ENCODE measurements at places on chromosomes 3 and 15.

- no peak for DNase-seq
These were observed 100.2 kb downstream of the C3orf70 start for GRCh38 chr3:185052631-185053030.

- DNase-seq: peak; percentile 10
These were observed 31.7 kb downstream of the CSNK1G1 start for GRCh38 chr15:64324165-64324877.

DNA sequence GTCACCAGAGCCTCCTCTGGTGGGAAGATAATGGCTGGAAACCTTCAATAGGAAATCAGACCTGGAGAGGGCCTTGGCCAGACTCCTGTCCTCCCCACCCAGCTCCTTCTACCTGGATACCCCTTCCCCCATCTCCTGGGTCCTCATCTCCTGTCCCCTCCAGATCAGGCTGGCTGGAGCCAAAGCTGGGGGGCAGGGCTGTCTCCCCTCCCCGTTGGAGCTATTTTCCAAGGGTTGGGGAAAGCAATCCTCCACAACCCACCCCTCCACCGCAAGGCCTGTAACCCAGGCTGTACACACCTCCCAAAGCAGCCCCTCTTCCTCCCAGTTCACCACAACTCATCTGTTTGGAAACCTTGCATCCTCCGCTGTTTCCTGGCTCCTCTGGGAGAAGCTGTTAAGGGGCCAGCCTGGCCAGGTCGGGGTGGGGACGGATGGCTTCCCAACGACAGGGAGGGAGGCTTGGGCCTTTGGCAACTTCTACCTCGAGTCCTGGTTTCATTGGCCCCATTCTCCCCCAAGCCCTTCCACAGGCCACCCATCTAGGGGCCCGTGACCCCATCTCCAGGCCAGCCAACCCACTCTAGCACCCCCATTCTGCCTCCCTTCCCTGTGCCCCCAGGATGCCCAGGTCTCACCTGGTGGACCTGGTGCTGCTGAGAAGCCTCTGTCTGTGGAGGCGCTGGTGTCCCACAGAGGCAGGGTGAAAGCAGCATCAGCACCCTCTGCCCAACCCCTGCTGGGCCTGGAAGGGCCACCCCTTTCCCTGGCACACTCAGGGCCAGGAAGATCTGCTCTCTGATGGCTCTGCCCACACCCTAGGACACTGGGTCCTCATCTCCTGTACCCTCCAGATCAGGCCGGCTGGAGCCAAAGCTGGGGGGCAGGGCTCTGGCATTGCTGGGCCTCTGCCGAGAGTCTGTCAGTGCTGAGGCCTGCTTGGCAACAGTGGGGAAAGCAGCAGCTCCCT, 22.1 kb upstream of the GOLGA6C start:
- no peak for DNase-seq

- DNase-seq: no peak
These were observed 123.3 kb upstream of the GBE1 start for GRCh38 chr3:81884791-81885190.

- no peak for DNase-seq
These were observed 199.3 kb upstream of the GOLIM4 start for GRCh38 chr3:168295027-168295426.

DNA sequence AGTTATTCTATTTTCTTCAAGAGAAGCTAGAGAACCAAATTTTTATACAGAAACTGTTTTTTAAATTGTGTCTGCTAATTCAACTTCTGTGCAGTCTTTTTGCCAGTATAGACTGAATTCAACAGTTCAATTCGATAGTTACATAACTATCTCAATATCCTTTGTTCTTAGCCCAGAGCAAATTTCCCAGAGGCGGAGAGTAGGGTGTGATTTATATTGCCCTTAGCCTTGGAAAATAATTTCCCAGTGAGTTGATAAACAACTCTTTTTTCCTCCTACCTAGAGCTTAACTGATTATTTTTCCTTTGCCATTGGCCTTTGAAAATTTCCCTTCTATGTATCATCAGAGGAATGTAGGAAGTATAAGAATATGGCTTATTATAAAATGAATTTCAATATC, 420.5 kb downstream of the NSUN3 start:
- DNase-seq: no peak

DNA sequence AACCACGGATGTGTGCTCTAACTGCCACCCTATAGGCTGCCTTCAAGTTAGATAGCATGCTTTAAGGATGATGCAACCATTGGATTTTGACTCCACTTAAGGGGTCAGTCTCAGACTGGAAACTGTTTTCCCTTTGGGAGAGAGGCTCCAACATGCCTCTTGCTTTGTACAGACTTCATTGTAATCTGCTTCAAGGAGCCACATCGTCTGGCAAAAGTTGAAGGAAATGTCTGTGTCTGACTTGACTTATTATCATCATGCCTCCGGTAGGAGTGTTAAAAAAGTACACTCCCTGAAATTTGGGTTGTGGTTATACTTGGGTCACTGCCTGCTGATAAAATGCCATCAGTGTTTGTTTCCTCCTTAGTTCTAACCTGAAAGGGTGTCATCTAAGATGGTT, 245.4 kb upstream of the CDIN1 start:
- peak; percentile 83 for DNase-seq

- DNase-seq: no peak
These were observed 148.6 kb downstream of the MCTP2 start for GRCh38 chr15:94379986-94380385.

All from fibroblast of upper back skin (primary cell).